ENCODE measurements at places on chromosomes 16 and 17.
A peak's percentile ranks its signal among the peaks of the same experiment; 100 is the strongest.

- no peak for DNase-seq
These were observed 19.0 kb downstream of the USP32 start for GRCh38 chr17:60372790-60373483.

- no peak for DNase-seq
These were observed 48.6 kb downstream of the SLC39A11 start for GRCh38 chr17:73043686-73044581.

GRCh38 chr17:1362964-1363363 lies 37.1 kb downstream of the YWHAE start:
- DNase-seq: no peak

- DNase-seq: peak; percentile 60
These were observed 106.3 kb downstream of the SEC14L1 start for GRCh38 chr17:77247048-77247541.

DNA sequence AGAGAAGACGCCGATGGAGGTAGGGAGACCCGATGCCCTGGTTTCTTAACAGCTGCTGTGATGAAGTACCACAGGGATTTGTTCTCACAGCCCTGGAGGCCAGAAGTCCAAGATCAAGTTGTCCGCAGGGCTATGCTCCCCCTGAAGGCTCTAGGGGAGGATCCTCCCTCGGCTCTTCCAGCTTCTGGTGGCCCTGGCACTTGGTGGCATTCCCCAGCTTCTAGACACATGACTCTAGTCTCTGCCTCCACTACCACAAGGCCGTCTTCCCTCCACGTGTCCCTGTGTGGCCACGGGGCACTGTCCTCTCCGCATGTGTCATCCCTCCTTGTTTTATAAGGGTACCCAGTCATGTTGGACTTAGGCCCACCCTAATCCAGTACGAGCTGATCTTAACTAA lies 375.2 kb downstream of the SLC39A11 start:
- DNase-seq: no peak

GRCh38 chr17:13920413-13920812 lies 148.9 kb upstream of the COX10 start:
- DNase-seq: no peak

DNA sequence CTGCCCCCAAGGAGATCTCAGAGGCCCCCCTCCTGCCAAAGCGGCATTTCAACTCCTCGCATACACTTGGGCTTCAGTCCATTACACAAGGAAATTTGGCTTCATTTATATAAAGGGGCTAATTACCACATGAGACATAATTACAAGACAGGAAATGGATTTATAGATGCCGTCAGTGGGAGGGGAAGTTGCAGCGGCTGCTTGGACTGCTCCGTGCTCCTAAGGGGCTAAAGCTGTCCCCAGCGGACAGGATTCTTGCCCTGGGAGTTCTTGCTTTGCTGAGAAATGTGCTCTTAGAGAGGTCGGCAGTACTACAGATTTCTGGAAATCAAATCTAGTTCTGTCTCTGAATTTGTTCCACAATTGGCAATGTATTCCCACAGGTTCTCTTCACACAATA lies 57.2 kb upstream of the NLK start:
- no peak for DNase-seq

GRCh38 chr17:81859906-81860755 lies at the start of gene P4HB:
P4HB (minus strand) TSS chr17:81860535; CDS start chr17:81860471, 64 bp downstream.
- no peak for DNase-seq

- no peak for DNase-seq
These were observed 2.3 kb downstream of the ADORA2B start for GRCh38 chr17:15947271-15947670.

- peak; percentile 56 for DNase-seq
These were observed at the start of gene TBC1D24 for GRCh38 chr16:2474877-2475412. TBC1D24 (plus strand) TSS chr16:2475127; CDS start chr16:2496149, 21,022 bp downstream.

DNA sequence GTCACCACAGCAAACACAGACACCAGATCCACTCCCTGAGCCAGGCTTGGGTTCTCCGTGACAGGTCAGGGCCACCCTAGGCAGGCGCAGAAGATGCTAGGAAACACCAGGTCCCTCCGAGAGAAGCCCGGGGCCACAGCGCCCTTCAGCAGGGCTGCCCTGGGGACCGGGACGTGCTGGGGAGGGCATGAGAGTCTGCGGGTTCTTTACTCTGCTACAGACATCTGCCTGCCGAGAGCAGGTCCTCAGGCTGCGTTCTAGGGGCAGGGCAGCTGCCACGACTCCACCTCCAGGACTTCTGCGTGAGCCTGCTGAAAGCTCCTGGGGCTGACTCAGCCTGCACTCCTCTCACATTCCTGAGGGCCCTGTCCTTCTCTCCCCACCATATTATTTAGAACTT lies 11.4 kb downstream of the MYLK3 start:
- no peak for DNase-seq

- DNase-seq: no peak
These were observed 20.6 kb downstream of the MT1X start for GRCh38 chr16:56702836-56703235.

- DNase-seq: no peak
These were observed 351.2 kb downstream of the UTP18 start for GRCh38 chr17:51611585-51611984.

GRCh38 chr17:16417896-16418684 lies 2.7 kb downstream of the TRPV2 start:
- DNase-seq: no peak

- DNase-seq: no peak
These were observed 299.3 kb upstream of the XYLT1 start for GRCh38 chr16:17770104-17770503.

- DNase-seq: no peak
These were observed 1.5 kb downstream of the IST1 start for GRCh38 chr16:71896764-71897368.

DNA sequence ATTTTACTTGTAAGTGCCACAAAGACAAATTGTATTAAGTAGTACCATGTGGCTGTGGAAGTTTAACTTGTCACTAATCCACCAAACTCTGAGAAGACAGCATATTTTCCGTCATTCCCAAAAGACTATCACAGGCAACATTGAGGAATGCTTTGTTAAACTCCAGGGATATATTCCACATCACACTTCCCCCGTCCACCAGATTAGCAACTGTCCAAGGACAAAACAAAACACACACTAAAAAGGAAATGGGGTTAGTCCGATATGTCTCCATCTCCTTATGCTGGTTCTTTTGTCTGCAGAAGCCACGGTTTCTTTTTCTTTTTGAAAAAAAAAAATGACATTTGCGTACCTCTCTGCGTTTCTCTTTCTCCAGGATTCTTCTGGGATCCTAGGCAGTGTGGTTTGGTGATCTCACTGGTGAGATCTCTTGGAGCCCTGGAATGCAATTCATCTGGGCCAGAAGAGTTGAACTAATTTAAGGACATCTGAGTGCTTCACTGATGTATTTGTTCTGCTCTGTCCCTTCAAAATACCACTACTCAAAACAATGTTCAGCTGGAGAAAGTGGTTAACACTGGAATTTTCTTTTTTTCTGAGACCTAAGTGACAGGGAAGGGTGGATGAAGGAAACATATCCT lies 40.6 kb downstream of the PRKCB start:
- DNase-seq: no peak

DNA sequence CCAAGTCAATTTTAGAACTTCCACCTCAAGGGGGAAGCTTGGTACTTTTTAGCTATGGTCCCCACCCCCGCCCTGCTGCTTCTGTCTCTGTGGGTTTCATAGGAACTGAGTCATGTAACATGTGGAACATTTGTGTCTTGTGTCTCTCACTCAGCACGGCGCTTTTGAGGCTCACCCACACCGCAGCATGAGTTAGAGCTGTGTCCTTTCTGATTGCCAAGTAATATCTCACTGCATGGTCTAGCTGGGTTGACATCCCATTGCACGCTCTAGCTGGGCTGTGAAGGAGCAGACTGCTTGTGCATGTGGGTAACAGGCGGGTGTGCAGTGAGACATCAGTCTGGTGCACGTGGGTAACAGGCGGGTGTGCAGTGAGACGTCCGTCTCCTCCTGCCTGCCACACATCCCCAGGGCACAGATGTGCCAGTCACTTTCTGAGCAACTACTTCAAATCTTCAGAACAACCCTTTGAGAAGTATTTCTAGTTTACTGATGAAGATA lies 26.4 kb upstream of the SLC7A5 start:
- peak; percentile 48 for DNase-seq

DNA sequence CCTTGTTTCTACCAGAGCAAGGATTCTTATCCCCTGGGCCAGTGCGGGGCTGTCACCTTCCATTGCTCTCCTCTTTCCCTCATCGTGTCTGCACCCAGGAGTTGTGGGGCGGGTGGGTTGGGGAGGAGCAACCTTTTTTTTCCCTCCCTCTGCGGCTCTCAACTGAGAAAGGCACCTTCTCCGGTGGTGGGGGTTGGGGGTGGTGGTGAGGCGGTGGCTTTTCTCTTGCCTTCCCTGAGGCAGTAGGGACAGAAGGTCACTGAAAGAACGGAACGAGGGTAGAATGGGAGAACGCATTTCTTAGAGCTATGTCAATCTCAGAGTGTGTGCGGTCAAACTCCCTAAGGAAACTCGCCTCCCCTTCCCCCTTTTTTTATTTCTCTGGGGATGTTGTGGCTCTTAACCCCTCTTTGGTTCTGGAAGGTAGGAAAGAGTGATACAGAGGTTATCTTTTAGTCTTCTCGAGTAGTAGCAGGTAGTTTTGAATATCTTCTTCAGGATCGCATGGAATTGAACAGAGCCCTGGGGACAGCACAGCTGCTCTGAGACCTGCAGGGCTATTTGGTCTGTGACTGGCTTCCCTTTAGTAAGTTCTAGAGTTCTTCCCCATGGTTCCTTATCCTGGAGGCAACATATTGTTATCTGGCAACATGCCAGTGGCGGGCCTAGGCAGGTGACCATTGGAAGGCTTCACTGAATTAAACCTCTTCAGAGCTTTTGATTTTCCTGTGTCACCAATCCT lies 994 bp downstream of the CLTC start:
- DNase-seq: no peak

DNA sequence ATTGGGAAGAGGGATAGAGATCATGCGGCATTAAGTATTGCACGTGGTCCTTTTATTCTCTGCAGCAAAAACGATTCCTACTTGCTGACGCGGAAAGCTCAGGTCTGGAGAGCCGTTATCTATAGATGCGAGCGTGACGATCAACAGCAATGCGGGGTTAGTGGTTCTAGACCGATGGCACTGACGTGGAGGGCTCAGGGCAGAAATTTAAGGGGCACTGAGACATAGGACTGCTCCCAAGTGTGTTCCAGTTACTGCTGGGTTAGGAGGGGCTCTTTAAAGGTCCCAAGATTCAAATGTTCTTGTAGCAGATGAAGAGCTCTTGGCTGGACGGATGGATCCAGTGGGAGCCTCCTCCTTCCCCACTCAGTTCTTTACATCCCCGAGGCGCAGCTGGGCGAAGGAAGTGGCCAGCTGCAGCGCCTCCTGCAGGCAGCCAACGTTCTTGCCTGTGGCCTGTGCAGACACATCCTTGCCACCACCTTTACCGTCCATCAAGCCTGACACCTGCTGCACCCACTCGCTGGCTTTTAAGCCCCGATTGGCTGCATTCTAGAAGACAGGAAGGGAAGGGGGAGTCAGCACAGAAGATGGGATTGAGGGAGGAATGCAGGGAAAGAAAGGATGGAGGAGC lies 732 bp upstream of the EXOSC6 start:
- DNase-seq: no peak

DNA sequence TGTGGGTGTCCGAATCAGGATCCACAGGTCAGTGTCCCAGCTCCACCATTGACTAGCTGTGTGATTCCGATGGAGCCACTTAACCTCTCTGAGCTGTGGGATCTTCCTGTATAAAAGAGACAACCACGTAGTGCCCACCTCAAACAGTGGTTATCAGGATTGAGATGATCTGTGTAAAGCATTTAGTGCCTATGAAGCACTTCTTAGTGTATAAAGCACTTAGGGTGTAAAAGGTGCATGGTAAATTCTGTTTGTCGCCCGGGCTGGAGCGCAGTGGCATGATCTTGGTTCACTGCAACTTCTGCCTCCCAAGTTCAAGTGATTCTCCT lies 95.2 kb downstream of the MARF1 start:
- DNase-seq: no peak

- DNase-seq: no peak
These were observed 18.4 kb downstream of the SNX11 start for GRCh38 chr17:48125829-48126531.

- no peak for DNase-seq
These were observed 27.0 kb upstream of the GNG13 start for GRCh38 chr16:827513-827912.

- no peak for DNase-seq
These were observed 78.3 kb downstream of the GAS7 start for GRCh38 chr17:10120109-10120485.

Measured in KG1 (cell line).